ENCODE measurements at places on chromosomes 2 and 18.

DNA sequence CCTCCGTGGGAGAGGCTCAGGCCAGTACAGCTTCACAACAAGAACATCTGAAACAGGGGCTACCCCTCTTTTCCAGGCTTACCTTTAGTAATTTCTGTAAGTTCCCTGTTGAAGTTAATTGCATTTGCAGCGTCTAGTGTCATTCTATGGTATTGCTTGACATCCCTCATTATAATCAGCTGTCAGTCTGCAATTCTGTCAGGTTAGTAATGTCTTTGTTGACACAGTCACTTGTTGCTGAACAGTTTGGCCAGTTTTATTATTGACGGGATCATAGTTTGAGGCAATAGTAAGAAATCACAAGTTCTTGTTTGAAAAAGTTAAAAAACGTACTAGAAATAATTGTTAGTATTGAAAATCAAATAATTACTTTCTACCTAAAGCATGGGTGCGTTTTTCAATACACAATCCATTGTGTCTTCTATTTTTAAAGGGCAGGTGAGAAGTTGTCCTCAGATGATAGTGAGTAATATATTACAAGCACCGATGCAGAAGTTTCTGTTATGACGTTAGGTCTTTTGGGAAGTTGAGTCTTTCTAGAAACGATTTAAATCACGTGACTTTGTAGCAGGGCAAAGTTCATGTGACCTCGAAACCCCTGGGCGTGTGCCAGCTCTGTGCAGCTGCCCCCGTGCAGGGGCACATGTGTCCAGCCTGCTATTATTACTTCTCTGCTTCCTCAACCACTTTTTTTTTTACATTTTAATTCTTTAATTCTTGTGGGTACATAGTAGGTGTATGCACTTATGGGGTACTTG, 49.5 kb upstream of the MBP start:
- no peak for DNase-seq

DNA sequence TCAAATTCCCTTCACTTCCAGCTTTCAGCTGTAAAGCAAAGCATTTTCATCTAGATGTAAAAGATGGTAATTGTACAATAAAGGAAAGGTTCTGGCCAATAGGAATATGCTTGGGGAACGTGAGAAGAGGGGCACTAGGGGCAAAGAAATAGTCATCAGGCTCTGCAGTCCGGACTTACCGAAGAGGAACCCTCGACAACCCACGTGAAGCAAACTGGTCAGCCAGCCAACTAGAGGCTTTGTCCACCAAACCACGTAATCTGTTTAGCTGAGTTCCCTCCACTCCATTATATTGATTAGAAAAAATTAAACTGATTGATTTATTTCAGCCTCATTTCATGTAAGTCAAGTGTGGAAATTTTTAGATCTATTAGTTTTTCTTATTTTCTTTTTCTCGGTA, 300.4 kb upstream of the FANCL start:
- no peak for DNase-seq

- DNase-seq: no peak
Observed at GRCh38 chr18:49285627-49286026, 174.8 kb downstream of the DYM start.

GRCh38 chr18:57915865-57916582, 112.9 kb upstream of the ATP8B1 start:
- DNase-seq: no peak

DNA sequence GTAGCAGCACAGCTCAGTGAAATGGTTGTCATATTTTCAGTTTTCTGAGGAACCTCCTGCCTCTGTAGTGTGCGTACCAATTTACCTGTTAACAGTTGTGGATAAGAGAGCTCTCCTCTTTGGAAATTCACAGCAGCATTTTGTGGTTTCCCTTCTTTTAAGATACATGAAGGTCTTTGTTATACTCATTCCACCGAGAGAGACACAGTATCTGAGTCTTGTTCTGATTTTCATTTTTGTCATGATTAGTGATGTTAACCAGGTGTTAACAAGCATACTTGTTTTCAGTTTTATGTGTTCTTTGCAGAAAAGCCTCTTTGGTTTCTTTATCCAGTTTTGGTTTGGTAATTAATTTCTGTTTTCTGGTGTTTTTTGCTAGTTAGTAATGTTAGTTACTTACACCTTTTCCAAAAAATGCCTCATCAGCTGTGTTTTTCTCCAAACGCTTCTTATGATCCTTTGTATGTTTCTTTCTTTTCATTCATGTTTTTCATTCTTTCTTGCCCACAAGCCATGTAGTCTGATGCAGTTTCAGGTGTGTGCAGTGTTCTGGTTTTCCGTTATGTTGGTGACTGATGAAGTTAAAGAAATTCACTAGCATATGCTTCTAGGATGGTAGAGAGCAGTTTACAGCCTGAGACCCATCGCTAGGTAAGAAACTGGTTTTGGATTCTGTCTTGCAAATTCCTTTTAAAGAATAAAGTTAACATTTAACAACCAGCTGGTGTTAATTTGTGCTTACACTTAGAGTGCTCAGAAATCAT, 30.1 kb downstream of the CCDC74A start:
- DNase-seq: no peak

GRCh38 chr2:56589835-56590234, 406.0 kb downstream of the CCDC85A start:
- no peak for DNase-seq

- no peak for DNase-seq
Observed at GRCh38 chr2:101900375-101900774, 91.4 kb upstream of the IL1R2 start.

DNA sequence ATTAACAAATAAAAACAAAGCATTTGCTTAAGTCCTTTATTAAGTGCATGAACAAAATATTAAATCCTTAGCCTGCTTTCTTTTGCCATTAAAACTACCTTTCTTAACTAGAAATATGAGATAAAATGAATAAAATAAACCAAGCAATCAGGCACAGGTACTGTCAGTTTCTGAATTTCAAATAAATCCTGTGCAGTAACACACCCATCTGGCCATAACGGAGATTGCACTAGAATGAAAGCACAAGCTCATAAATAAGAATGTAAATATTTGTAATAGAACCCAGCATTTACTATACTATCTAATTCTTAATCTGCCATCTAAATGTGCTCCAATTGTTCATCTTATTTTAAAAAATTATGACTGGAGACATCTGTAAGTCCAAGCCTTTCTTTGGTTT, 31.9 kb downstream of the PRKRA start:
- no peak for DNase-seq

Data from bone marrow (tissue), 2 donors.